ENCODE measurements at places on chromosomes 7 and 10.

DNA sequence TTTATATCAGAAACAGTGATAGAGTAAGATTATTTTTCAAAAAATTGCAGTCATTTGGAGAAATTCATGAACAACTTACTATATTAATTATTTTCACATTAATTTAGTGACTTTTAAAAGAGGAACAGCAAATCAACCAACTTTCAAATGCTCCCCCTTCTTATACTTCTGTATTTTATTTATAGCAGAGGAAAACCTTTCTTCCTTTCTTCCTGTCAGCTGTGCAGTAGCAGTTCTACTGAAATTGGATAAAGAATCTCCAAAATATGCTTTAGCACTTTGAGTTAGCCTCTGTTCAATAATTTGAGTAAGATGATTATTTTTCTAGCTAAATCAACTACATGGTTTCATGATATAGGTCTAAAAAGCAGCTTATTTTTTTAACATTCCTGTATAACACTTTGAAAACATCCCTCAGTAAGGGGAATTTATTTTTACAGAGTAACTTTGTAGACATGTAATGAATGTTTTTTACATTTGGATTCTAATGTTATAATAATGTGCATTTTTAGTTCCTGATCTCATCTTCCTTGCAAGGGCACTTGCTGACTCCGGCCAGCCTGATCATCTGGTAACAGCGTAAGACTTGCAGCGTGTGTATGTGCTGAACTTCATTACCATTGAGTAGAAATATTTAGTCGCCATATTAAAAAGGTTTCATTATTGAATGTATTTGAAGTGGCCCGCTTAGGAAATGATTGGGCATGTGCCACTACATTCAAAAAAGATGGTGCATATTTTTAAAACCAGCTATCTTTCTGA is 158.3 kb upstream of the HDAC9 start:
- no peak for DNase-seq

- no peak for DNase-seq
Measured at GRCh38 chr7:79506481-79506880, 53.0 kb upstream of the MAGI2 start.

DNA sequence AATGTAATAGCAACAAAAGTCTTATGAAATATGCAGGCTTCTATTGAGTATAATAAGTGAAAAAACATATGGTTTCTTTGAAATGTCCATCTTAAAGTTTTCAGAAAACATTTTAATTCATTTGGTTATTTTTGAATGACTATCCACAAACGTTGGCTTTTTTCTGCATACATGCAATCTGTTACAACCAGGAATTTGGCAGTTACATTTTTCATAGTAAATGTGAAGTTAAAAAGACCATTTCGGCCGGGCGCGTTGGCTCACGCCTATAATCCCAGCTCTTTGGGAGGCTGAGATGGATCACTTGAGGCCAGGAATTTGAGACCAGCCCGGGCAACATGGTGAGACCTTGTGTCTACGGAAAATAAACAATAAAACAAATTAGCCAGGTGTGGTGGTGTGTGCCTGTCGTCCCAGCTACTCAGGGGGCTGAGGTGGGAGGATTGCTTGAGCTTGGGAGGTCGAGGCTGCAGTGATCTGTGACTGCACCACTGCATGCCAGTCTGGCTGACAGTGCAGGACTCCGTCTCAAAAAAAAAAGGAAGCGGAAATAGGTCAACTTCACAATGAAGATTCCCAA is 73.9 kb upstream of the NMT2 start:
- DNase-seq, result no peak

DNA sequence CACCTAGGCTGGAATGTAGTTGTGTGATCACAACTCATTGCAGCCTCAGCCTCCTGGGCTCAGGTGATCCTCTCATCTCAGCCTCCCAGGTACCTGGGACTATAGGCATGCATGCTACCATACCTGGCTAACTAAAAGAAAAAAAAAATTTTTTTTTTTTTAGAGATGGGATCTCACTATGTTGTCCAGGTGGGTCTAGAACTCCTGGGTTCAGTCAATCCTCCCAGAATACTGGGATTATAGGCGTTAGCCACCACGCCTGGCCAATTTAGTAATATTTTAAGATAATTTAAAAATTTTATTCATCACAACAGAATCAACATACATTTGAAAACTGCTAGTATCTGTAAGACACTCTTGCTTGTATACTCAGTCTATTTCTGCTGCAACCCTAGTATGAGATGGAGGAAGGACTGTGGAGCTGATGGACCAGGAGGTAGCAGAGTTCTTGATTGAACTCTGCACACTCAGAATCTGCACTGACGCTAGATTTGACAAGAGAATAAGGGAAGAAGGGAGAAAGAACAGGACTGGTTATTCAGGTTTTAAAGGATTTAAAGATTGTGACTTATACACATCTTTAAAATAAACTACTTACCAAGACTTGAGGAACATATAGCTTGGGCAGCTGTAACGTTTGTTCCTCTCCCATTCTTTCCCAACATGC is 57.6 kb downstream of the VCL start:
- DNase-seq, result no peak

DNA sequence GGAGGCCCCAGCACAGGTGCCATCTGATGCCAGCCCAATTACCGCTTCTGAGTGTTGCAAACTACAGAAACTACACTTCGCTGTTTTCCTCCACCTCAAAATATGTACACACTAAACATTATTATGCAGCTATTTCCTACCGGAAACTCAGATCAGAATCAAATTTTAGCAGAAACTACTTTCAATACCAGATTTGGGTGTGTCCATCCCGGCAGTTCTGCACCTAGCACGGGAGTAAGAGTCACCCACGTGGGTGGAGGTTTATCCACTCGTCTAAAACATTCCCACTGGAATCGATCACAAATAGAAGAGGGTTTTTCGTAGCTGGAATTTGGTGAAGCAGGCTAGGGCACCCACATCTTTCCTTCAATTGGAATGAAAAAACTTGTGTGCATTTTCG is 214.4 kb upstream of the PRKCQ start:
- no peak for DNase-seq

- peak; percentile 88 for DNase-seq
Measured at GRCh38 chr10:33330543-33331378, 3.7 kb downstream of the NRP1 start.

DNA sequence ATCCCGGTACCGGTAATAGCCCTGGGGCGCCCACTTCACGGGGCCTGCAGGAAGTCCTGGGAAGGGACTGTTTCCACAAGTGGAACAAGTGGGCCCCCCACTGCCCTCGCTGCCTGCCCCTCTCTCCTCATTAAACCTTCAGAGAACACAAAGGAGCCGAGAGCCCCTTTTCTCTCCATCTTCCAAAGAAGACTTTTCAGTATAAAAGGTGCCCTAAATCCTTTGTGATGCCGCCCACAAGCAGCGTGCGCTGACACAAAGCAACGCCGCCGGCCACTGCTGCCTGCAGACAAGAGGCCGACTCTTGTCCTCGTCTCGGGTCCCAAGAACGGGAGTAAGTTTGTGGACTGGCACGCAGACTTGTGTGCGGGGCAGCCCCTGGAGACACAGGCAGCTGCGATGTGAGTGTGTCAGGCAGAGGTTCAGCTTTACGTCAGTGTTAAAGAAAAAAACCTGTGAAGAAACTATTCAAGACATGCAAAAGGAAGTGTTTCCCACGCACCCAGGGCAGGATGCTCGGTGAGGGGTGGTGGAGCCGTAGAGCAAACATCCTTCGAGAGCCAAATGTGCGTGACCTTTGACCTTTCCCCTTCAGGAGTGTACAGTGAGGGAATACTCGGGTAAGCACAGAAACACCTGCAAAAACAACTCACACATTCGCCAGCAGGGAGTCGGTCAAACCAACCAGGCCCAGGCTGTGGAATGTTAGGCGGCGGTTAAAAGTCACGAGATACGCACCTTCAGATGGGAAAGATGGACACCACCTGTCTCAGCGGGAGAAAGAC is 118.2 kb downstream of the VIPR2 start:
- DNase-seq, result no peak

- no peak for DNase-seq
Measured at GRCh38 chr7:108561047-108561619, 8.4 kb downstream of the THAP5 start.

- peak; percentile 89 for DNase-seq
Measured at GRCh38 chr10:132571650-132572544, 34.3 kb downstream of the INPP5A start.

DNA sequence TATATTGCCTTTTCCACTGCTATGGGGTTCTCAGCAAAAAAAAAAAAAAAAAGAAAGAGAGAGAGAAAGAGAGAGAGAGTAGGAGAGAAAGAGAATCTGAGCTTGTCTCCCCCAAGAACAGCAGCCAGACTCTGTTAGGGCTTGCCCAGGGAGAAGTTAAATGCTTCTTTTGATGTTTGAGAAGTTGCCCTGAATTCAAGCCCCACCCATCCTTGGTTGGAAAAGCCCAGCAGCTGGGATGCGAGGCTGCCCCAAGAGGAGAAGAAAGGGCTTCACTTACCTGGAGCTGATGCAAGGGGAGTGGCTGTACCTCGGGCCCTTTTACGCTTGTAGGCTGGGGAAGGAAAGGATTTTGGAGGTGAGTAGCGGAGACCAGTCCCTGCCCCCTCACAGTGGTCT is 20.9 kb upstream of the MGMT start:
- no peak for DNase-seq

- no peak for DNase-seq
Measured at GRCh38 chr10:30184397-30185033, 125.1 kb upstream of the JCAD start.

DNA sequence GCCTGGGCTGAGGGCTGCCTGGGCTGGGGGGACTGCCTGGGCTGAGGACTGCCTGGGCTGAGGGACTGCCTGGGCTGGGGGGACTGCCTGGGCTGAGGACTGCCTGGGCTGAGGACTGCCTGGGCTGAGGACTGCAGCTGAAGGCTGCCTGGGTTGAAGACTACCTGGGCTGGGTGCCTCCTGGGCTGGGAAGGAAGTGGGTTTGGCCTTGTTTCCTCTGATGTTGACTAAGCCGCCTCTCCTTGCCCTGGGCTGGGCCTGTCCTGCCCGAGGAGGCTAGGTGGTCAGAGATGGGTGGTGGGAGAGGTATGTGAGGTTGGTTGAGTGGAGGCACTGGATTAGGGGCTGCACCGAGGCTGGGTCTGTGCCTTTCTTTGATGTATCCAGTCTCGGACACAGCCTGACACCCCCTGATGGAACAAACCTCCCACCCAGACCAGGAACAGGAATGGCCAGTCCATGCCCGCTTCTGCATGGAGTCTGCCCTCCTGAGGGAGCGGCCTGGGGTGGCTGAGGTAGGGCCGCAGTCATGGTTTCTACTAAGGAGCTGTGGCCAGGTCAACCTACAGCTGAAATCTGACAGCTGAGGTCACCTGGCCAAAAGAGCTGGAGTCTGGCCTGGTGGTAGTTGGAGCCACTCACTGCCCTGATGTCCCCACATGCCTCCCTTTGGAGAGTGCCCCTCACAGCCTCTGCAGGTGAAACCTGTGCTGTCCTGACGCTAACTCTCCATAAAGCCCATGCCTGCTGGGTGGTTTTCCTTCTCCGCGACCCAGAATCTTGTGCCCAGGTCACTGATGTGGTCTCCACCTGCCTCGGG is 22.3 kb downstream of the SCART1 start:
- DNase-seq, result no peak

DNA sequence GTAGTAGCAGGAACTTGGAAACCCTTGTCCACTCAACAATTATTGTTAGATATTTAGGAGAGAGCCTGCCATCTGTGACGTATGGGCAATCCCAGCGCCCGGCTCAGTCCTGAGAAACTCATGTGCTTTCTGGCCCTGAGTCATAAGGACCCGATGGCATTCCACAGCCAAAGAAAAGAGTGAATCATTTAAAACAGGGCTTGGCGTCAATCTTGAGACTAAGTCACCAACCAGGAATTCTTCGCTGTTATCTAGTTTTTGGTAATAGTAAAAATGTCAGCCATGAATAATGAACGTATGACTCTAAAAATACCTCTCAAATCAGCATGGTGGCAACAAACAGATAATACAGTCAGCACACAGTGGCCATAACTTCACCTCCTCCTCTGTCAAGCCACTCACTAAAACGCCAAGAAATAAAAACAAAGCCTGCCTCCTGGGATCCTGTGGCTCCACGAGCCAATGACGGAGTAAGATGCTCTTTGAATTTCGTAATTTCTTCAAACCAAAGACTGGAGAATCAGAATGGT is 140.8 kb downstream of the ADAM12 start:
- DNase-seq, result peak; percentile 91

- no peak for DNase-seq
Measured at GRCh38 chr10:76265441-76266113, 834.2 kb downstream of the LRMDA start.

GRCh38 chr7:19333706-19334105 is 188.5 kb upstream of the FERD3L start:
- DNase-seq, result no peak

DNA sequence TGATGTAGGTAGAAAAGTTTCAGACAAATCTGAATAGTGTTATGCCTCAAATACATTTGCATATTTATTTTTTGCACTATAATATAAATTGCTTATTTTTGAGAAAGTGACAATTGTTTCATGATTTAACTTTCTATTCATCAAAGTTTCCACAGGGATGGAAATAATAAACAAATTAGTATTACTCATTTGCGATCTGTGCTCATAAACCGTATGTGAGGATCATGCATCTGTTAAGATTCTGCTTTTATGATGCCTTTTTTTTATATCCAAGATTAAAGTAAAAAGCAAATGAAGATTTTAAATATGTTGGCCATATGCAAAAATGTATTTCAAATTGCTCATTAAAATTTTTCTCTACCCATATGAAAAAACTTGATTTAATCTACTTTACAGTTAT is 45.2 kb upstream of the CAV2 start:
- DNase-seq, result no peak

DNA sequence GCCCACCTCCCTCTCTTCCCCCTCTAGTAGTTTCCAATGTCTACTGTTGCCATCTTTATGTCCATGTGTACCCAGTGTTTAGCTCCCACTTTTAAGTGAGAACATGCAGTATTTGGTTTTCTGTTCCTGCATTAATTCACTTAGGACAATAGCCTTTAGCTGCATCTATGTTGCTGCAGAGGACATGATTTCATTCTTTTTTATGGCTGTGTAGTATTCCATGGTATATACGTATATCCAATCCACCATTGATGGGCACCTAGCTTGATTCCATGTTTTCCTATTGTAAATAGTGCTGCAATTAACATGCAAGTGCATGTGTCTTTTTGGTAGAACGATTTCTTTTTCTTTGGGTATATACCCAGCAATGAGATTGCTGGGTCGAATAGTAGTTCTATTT is 170.4 kb downstream of the NOC3L start:
- DNase-seq, result no peak

- no peak for DNase-seq
Measured at GRCh38 chr10:15293862-15294842, 76.9 kb downstream of the FAM171A1 start.

DNA sequence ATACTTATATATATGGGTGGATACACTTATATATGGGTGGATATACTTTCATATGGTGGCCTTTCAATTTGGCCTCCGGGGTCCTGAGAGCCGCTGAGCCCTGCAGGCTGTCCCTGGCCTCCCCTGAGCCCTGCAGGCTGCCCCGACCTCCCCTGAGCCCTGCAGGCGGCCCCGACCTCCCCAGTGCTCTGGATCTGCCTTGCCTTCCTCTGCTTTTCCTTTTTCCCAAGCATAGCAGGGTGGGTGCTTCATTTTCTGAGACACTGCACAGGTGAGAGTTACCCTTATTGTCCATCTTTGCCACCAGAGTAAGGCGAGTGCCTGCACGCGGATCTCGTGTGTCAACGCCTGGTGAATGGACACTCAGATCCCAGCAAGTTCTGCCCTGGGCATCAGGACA is 106.6 kb downstream of the VIPR2 start:
- no peak for DNase-seq

GRCh38 chr10:44069573-44069972 is 315.3 kb downstream of the CXCL12 start:
- DNase-seq, result no peak
